Stimulated activated CD4-positive, alpha-beta T cell treated with anti-CD3 and anti-CD28 coated beads, Interleukin-1b, Interleukin-23, amount 100 ng/mL, for 4 hours (primary cell): ENCODE measurements at places on chromosomes 1 and 21.

DNA sequence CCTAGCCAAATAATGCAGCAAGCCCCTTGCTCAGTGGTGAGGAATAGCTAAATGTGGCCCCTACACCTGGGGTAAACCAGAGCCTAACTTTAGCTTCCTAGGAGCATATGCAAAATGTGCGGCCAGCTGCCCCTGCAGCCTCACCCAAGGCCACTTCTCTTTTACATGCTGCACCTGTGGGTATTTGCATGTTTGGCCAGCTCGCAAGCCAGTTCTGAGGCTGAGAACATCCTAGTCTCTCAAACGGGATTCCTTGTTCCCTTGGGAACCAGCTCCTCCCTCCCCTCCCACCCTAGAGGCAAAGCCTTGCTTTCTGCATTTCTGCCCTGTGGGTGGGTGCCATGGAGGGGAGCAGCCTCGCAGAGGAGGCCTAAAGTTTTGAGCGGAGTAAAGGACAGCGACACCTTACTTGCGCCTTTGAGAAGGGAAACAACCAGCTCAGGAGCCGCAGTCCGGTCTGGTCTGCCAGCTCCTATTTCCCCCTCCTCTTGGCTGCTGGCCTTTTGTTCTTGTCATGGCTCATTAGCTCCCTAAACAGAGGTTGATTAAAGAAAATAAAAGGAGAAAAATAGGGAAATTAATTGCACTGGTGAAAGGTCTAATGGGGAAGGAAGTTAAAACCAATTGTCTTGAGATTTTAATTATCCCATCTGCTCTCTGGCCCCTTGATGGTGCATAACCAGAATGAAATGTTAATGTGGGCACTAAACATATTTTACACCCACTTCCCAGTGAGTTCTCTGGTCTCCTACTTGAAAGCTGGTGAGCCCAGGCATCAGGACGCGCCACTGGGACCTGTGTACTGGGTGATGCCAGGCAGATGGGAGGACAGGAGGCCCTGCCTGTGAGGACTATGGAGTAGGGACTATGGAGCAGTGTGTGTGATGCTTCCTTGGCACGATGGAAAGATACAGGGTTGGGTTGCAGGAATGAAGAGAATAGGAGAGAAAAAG lies 68.7 kb downstream of the TEX35 start:
- no peak for DNase-seq

DNA sequence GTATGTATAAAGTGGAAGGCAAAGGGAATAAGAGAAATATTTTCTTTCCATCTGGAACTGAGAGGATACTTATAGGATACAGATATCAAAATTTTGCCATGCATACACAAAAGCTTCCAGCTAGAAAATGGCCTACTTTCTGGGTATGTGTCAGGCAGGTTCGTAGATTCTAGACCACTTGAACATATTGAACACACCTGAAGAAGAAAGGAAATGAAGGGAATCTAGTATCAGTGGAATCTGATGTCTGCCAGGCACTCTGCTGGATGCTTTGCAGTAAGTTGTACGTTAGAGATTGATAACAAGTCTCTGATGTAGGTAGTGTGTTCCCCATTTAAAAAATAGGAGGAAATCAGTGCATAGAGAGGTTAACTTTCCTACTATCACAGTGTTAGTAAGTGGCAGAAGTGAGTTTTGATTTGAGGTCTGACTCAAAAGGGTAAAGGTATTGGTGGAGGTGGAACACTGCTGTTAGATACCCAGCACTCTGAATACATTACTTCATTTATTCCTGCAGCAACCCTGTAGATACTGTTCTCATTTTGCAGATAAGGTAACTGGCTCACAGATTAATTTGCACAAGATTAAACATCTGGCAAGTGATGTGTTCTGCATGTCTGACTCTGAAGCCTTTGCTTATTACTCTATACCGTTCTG lies 3.0 kb downstream of the CAMSAP2 start:
- no peak for DNase-seq

GRCh38 chr1:23908453-23909341 lies 4.5 kb downstream of the CNR2 start:
- DNase-seq = no peak

DNA sequence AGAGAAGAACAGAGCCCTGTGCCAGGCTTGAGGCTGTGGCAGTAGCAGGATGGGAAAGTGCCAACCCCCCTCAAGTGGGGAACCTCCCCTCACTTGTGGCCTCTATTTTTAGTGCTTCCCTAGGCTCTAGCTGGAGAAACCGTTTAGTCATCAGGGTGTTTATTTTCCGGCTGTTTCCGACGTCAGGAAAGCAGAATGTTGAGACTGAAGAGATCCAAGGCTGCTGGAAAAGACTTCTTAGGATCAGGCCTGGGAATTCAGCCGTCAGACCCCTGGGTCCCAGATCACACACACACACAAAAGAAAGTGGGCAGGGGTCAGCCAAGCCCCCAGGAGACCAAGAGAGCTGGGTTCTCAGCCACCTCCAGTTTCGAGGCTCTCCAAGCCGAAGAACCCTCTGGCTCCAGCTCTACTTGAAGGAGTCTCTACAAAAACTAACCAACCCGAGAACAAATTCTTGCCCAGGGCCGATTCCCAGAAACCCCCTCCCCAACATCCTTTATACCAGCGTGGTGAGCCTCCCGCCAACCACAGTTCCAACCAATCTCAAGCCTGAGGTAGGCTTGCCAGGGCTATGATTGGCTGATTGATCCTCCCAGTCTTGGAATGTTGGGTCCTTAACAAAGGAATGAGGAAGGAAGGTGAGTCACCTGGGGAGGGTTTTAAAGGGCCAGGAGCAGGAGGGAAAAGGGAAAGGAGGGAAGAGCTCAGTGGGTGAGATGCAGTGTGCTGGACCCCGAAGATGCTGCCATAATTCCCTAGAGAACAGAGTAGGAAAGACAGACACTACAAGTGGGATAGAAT lies 2.5 kb upstream of the MEF2D start:
- DNase-seq = no peak

DNA sequence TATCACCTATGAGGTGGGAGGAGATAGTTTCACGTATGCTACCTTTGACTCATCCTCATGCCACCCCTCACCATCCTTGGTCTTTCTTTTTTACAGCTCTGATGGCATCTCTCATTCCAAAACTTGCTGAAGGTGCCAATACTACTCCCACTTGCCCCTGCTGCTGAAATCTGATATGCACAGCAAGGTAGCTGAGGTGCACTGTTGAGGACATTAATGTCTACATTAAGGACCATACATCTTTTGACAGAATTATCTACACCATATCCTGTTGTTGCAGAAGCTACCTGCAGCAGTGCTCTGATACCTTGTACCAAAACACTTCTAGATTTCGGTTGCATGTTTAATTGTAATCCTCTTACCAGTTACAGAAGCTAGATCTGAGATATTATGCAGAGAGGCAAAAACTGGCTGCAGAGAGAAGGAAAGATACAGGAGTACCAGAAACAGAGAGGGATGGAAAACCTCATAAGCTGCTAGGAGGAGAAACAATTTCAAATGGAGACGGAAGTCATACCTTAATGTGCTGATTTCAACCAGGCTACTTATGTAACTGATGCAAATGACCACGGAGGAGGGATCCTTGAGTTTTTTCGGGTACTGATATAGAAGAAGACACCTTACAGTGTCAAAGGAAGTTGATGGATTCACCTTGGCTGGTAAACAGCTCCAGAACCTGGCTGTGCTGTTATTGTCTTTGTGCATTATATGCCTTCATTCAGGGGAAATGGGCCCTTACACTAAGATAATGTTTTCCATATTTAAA lies 19.3 kb upstream of the PTPRC start:
- no peak for DNase-seq

DNA sequence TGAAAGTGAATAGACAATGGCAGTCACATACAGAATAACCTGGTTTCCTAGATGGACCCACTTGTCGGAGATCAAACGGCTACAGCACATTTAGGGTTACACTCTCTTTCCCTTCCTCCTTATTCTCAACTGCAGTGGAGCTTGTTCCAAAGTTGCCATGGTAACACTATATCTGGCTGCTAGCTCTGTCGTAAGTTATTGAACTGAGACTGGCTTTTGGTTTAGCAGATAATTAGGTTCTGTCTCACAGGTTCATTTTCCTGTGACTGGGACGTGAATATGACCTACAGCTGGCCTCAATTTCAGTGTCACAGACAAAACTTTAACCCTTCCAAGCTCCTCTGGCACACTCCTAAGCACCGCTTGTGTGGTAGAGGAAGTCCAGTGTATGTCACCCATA lies 875.8 kb downstream of the USP25 start:
- no peak for DNase-seq

DNA sequence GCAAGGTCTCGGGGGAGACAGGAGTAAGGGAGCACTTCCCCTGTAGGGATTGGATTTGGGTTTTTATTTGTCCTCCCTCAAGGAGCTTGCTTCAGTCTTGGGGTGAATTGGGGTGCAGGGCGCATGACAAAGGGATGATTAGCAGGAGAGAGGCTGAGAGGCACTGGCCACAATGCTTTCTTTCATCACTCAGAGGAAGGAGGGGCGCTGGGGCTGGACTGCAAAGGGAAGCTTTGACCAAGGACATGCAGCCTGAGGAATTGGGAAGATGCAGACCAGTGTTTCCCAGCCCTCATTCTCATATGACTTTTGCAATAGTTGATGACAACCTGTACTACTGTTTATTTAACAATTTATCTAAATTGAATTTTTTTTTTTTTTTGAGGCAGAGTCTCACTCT lies 34.1 kb upstream of the PDPN start:
- no peak for DNase-seq

DNA sequence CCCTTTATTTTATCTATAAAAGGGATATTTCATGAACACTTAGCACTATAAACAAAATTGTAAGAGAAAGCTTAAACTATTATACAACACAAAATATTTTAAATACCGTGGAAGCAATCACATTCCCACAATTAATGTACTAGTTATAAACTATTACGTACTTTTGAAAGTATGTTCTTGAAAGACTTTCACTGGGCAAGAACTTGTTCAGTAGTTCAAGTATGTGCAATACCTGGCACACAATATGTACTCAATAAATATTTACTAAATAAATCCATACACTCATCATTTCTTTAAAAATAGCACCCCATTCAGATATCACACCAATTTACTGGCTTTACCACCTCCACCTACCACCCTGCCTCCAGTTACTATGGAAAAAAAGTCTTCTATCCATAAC lies 12.6 kb upstream of the FMO2 start:
- no peak for DNase-seq

GRCh38 chr1:100075773-100076172 lies 57.0 kb downstream of the SASS6 start:
- DNase-seq = no peak

- DNase-seq = no peak
Observed at GRCh38 chr1:24705260-24706073, 39.8 kb upstream of the CLIC4 start.
